Activated CD8-positive, alpha-beta T cell treated with anti-CD3 and anti-CD28 coated beads for 36 hours (primary cell): ENCODE measurements at places on chromosomes 2 and 18.

DNA sequence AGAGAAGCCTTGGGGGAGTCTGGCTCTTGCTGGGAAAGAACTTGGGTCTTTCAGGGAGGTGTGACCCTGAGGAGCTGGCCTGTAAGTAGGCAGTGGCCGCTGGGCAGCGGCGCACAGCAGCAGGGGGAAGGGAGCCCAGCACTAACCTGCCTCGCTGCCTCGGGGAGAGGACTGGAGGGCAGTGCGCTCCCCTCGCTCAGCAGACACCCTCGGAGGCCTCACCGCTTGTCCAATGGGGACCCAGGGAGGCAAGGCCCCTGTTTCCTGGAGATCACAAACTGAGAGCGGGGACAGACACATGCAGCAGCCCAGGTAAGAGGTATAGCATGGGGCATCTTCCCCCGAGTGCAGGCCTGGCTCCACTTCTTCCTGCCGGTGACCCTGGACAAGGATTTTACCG lies 3.3 kb downstream of the DNMT3A start:
- no peak for DNase-seq

GRCh38 chr2:18454692-18455235 lies 105.7 kb downstream of the RDH14 start:
- DNase-seq, result no peak

GRCh38 chr2:218229239-218229638 lies 12.2 kb downstream of the ARPC2 start:
- peak; percentile 68 for DNase-seq

GRCh38 chr18:9762526-9762925 lies 54.4 kb downstream of the RAB31 start:
- DNase-seq, result no peak

DNA sequence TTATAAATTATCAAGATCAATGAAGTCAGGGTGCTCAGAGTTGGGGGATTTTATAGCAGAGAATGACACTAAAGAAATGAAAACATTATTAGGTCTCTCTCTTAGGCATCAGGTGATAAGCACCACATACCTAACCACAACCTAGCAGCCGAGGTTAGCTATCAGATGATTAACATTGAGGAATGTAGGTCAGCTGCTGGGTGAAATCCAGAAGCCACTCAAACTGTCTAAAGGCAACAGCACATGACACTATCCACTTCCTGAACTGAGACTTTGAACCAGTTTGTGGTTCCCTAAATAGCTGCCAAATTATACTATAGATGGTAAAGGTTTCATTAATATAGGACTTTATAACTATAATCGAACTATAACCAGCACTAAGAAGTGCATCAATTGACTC lies 4.7 kb downstream of the EPG5 start:
- peak; percentile 65 for DNase-seq

DNA sequence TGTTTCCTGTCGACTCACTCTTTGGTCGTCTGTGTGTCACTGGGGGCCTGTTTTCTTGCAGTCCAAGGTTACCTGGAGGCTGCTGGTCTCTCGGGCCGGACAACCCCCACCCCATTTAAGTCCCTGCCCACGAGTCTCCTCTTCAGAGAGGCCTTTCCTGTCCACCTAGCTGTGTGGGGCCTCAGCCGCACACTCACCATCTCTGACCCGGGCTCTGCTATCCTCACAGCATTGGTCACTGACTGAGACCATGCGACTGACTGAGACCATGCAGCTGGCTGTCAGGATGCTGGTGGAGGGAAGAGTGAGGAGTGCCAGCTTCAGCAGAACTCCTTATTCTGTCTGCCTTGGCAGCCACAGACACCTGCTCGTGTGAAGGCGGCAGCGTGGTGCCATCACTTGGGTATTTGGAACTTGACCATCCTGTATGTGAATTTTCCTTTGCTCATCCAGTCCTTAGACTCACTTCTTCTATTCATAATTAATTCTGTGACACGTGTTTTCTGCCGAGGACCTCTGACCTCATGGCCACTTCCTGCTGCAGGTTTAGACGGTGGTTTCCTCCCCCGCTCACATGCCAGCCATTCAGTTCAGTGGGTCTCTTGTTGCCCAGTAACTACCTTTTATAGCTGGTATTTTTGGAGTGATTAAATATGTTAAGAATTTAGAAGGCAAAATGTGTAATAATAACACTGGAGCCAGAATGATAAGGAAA lies 47.5 kb upstream of the ASB1 start:
- DNase-seq, result peak; percentile 74

DNA sequence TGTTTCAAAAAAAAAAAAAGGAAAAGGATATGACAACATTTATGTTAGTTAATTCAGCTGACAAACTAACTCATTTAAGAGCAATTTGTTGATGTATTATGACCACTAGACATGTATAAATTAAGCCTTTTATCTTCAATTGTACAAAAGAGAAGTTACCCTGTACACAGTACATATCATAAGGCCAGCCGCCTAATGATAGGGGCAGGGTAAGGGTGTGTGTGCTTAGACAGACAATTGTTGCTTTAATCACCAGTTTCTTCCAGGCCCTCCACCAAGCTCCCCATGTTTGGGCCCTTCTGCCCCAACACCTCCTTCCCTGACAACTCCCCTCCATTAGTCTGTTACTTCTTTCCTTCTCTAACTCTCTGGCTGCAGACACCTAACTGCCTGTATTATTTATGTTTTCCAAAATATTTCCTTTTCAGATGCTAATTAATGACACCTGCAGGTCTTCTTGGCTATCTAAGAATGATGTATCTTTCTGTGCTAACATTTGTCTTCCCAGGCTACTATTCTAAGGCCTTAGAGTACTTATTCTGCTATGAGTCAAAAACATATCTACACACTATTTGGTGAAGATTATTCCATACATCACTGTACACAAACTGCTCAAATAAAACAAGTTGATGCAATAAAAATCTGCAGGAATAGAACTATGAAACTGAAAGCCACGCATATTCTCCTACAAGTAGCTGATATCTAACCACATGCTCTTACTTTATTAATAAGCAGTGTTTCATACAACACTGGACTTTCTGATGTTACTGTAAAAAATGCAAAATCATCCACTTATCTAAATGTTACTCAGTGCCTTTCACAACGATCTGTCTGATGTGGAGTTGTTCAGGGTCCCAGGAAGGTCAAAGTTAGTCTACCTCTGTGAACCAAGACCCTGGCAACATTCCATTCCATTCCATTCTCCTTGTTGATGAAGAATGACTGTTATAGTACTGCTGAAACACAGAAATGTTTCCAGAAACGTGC lies 26.4 kb downstream of the TMEM131 start:
- DNase-seq, result no peak

DNA sequence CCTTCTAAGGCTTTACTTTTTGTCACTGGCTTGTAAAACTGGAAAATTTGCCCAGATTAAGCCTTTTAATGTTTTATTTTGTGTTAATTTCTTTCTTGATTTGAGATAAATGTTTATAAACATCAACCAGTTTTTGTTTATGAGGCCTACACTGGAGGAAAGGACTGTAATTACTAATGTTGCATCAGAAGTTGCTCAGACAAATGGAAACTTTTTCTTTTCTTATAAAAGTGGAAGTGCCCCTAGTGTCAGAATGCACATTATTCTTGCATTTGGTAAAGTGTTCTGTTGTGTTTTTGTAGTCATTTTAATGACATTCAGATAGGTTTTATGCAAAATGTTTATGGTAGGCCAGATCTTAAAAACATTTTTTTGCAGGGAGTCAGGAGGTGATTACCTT lies 25.3 kb downstream of the LCLAT1 start:
- DNase-seq, result no peak

DNA sequence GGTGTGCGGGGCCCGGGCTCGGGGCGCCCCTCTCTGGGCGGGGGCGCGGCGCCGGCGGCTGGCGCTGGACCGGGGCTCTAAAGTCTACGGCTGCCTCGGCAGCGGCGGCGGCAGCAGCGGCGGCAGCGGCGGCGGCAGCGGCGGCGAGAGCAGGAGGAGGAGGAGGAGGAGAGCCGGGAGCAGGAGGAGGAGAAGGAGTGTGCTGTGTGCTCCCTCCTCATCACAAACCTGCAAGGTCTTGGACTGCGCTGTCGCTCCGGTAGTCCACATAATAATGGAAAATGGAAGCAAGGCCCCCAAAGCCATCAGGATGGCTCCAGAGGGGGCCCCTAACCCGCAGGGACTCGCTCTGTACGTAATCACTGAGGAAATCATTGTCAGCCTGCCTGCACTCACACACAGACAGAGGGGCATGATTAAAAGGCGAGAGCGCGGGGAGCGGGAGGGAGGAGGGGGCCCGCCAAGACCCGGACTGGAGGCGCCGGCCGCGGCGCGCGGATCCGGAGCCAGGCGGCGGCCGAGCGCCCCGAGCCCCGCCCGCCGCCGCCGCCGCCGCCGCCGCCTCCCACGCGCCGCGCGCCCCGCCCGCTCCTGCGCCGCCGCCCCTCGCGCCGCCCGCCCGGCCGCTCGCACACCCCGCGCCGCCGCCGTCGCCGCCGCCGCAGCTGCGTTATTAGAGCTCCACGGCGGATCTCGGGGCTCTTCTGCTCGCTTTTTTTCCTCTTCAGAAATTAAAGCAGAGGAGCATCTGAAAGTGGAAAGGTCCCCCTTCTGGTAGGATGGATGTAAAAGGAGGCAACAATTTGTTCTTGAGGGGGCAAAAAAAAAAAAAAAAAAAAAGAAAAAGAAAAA lies at the start of gene ZNF521:
TSS of gene ZNF521 (minus strand) at position 390 of the 852 bp plus-strand sequence. CDS start 1,220 bp downstream, outside the sequence.
- peak; percentile 55 for DNase-seq

GRCh38 chr2:178553047-178553446 lies 72.8 kb downstream of the PLEKHA3 start:
- DNase-seq, result no peak
